CD4-positive, alpha-beta T cell treated with Interleukin-4 for 4 hours (primary cell): ENCODE measurements at places on chromosomes 11 and 22.

DNA sequence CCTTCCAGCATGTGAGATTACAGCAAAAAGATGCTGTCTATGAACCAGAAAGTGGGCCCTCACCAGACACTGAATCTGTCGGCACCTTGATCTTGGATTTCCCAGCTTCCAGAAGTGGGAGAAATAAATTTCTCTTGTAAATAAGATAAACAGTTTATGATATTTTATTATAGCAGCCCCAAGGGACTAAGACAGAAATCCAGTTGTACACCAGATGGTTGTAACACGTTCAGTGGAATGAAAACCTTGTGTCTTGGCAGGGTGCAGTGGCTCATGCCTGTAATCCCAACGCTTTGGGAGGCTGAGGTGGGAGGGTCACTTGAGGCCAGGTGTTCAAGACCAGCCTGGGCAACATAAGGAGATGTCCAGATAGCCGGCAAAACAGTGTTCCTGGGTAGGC is 61.8 kb downstream of the MCHR1 start:
- no peak for DNase-seq

DNA sequence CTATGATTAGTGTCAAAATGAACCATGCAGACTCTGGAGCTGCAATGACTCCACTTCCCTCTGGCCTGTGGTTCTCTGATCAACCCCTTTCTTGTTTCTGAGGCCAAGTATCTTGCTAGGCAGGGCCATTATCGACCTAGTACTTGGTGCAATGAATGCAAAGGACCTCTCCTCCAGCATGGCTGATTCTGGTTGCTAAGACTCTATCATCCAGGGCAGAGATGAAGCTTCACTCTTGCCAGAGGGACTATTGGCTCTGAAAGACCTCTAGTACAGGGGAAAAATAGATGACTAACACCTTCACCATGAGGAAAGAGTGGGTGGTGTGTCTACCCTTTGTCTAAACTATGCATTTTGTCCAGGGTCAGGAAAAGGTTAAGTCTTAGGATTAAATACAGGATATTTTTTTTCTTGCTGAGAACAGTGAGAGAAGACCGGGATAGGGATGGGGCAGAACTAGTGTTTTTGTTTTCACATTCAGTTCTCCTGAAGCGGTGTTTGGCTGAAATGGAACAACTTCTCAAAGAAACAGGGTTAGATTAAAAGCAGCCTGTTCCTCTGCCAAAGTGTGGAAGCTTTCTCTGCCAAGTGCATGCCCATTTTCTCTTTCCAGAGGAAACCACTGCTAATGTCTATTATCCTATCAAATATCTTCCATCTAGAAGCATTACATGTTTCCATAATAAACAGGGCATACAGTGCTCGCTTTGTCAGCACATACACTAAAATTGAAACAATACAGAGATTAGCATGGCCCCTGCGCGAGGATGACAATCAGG is 5.0 kb upstream of the MTFP1 start:
- DNase-seq: no peak

DNA sequence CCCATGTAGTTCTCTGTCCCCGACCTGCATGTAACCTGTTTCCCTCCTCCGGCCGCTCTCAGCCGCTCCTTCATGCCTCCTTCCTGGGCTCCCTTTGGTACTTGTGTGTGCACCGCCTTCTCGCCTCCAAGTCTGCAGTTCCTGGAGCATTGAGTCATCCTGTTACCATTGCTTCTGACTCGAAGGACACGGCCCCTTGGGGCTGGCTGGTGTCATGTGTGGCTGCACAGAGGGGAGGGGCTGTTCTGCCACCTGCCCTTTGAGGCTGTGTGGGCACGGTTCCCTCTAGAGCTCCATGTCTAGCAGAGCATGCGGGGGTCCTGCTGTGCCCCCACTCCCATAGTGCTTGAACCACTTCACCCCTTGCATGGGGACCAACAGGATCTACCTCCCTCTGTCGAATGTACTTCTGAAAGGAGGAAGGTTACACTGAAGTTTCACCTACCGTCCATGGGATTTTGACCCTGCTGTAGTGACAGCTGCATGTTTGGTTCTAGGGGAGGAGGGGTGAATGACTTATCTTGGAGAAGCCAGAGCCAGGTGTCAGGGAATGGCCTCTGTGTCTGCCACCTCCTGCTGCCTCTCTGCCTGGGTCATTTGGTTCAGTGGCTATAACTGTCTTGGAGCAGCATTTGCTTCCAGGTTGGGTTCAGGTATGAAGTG is 39.6 kb downstream of the BCR start:
- DNase-seq: peak; percentile 45

DNA sequence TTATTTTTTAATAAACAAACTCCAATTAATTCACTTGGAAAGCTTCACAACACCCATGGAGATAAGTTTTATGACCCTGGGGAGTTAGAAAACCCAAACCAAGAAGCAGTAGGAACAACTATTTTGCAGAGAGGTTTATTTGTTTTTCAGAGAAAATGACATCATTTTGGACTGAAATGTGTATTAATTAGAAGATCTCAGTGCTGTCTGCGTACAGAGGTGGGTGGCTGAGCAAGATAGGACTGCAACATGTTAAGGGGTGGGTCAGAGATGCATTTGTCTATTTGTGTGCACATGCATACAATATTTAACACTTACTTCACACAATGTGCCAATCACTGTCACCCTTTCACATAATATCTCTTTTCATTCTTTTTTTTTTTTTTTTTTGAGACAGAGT is 1.1 kb downstream of the SCGB1A1 start:
- no peak for DNase-seq

- no peak for DNase-seq
Measured at GRCh38 chr11:19394525-19395016, 153.8 kb upstream of the E2F8 start.

GRCh38 chr11:34721646-34722045 is 100.8 kb downstream of the EHF start:
- DNase-seq: no peak

DNA sequence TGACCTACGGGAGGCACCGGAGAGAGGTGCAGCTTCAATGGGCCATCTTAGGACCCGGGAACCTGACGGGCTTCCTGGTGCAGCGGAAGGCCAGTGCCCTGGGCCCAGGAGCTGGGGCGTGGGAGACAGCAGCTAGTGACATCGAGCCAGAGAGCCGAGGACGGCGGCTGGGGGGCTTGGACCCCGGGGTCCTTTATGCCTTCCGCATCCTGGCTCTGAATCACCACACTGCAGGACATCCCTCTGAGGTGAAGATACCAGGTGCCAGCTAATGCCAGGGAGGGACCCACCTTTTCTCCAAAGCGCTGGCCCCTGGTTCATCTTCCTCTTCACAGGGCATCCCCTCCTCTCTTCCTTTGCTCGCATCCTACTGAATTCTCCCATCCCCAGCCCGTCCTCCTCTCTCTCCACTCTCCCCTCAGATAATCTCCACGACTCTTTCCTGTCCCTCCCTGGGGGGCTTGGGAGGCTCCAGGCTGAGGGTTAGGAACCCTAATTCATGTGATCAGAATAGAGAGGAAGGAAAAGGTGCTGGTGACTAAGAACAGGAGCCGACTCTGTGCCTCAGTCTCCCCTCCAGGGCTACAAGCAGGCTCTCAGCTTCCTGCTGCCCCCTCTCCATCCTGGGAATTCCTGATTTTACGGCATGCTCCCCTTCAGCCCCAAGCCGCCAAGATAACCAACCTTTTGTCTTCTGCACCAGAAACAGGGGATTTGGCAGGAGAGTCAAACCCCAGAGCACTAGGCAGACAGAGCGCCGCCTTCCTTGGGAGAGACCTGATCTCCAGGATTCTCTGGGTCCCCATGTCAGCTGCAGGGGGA is 8.5 kb downstream of the VSIG10L2 start:
- no peak for DNase-seq

- no peak for DNase-seq
Measured at GRCh38 chr22:33921525-33922348, 1.5 kb upstream of the LARGE1 start.

- no peak for DNase-seq
Measured at GRCh38 chr11:68670208-68670992, 13.9 kb upstream of the GAL start.

GRCh38 chr11:71934213-71934612 is 5.4 kb downstream of the RNF121 start:
- DNase-seq: no peak

- DNase-seq: no peak
Measured at GRCh38 chr11:34788642-34789041, 127.5 kb downstream of the APIP start.

- DNase-seq: no peak
Measured at GRCh38 chr11:122681735-122682134, 26.2 kb downstream of the UBASH3B start.

- DNase-seq: peak; percentile 31
Measured at GRCh38 chr11:83157594-83158356, 844 bp downstream of the PCF11 start.

GRCh38 chr11:12801976-12802375 is 127.8 kb downstream of the TEAD1 start:
- DNase-seq: no peak

DNA sequence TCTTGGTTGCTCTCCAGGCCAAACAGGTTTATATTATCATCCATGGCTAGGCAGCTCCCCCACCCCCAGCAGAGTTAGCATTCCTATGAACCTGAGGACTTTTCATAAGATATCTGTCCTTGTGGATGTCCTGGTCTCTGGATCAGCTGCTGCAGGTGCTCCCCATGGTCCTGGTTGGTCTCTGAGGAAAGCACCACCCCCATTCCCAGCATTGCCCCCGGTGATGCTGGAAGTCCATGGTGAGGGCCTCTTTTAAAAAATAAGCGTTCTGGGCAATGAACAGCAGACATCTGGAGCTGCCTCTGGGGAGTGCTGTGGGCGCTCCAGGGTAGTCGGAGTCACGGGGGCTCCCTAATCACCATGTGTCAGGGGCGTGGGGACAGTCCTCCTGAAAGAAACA is 26.6 kb downstream of the DKK3 start:
- no peak for DNase-seq

DNA sequence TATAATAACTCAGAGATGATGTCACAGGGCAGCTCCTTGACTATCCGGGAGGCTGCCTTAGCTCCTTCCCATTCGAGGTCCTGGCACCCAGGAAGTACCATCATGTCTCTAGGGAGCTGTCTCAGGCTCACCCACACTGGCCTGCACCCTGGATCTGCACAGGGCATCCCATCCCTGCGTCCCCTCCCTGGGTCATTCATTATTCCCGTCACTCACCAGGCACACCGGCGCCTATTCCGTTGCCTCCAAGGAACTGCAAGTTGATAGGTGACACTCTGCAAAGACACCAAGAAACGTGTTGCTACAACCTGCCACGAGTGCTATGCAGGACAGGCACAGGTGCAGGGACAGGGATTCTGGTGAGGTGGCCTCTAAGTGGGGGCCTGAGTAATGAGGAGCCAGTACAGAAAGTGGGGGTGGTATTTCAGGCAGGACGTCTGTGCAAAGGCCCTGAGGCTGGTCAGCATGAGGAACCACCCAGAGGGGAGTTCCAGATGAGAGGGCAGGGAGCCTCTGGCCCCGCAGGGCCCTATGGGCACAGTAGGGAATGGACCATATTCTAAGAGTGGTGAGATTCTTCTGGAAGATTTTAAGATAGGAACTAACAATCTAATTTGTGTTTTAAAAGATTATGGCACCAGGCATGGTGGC is 71.6 kb upstream of the SHANK2 start:
- no peak for DNase-seq

- DNase-seq: no peak
Measured at GRCh38 chr11:41020259-41020658, 439.2 kb downstream of the LRRC4C start.

GRCh38 chr11:12999597-12999996 is 9.5 kb upstream of the RASSF10 start:
- DNase-seq: no peak

GRCh38 chr22:20238901-20239675 is 29.0 kb downstream of the RTN4R start:
- peak; percentile 10 for DNase-seq

- peak; percentile 84 for DNase-seq
Measured at GRCh38 chr11:125514336-125515101, 18.5 kb upstream of the FEZ1 start.

- DNase-seq: peak; percentile 96
Measured at GRCh38 chr22:37676736-37677492, 1.5 kb downstream of the LGALS1 start.

DNA sequence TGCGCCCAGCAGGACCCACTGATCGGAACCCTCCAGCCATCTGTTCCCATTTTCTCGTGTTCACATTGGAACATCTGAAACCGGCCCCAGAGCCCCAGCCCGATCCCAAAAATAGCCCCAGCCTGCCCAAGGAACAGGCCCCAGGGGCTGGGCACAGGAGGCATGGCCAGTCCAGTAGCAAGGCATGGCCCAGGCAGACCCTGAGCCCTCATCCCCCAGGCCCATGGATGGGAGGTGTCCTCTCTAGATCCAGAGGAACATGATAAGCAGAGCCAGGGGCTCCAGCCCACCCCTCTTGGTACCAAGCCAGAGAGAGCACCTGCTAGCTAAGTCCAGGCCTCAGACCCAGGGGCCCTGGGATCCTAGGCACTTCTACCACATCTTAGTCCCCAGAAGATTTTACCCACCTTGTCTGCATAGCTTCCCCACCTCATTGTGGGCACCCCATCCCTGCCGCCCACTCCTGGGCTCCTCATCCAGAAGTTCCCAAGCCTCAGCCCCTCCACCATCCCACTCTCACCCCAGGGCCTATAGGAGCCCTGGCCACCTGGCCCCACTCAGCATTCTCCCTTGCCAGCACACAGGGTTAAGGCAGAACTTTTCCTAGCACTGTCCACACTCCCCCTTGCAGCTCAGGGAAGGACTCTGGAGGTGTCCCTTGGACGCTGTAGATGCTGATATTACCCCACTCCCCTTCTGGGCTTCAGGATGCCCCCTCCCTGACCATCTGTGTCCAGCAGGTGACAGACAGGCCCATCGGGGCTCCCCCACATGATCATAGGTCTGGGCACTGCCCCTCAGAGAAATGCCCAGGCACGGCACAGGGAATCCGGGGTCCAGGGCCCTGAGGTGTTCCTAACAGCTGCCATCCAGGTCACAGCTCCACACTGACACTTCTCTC is 9.5 kb downstream of the BCL9L start:
- no peak for DNase-seq

GRCh38 chr22:48173061-48173772 is 1410.8 kb downstream of the TBC1D22A start:
- no peak for DNase-seq

DNA sequence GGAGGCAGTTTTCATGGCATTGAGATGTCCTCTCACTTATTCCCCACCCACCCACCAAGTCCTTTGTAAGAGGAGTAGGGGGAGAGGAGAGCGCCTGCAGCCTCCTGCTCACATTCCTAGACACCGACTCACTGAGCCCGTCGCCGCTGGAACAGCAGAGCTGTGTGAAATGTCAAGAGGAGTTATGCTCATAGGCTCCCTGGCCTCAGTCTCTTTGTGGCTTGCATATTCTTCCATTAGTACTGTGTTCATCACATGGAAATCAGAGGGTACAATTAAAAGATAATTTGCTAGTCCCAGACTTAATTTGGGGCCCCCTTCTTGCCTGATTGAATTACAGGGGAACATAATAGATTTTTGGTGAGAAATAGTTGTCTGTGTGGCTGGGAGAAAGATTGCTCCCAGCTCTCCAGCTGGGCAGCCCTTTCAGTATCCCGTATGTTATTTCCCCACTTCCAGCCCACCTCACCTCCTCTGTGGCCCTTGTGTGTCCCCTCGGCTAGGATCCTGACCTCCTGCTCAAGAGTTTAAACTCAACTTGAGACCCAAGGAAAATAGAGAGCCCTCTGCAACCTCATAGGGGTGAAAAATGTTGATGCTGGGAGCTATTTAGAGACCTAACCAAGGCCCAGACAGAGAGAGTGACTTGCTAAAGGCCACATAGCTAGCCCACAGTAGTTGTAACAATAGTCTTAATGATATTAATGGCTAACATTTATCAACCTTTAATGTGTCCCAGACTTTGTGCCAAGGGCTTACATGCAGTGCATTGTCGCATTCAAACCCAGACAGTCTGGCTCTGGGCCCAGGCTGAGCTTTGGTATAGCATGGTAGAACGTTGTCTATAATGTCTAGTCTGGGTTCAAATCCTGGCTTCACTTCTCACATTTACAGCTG is 32.2 kb downstream of the LIMK2 start:
- no peak for DNase-seq
